ENCODE measurements at places on chromosomes 12 and 14.

- no peak for DNase-seq
Measured at GRCh38 chr12:112344220-112344619, 38.0 kb downstream of the HECTD4 start.

DNA sequence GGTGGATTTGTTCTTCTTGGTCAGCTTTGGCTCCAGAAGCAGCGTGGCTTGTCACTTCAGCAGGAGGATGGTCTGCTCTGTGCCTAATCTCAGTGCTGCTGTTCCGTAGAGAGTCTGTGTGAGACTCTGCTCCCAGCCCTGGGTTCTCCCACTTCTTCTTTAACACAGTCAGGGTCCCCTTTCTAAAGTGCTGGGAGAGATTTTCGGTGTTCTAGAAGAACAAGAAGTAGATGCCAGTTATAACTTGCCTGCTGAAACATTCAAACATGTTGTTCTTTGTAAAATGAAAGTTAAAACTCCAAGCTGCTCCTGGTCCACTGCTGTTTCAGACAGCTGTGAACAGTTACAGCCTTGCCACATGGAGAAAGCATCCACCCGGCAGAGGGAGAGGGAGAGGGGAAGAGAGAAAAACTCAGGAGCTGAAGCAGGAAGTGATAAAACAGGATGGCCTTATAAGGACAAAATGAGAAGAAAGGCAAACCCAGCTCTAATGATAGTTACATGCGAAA, 55.2 kb upstream of the CERS5 start:
- no peak for DNase-seq

GRCh38 chr12:89970722-89971121, 262.1 kb upstream of the ATP2B1 start:
- no peak for DNase-seq

DNA sequence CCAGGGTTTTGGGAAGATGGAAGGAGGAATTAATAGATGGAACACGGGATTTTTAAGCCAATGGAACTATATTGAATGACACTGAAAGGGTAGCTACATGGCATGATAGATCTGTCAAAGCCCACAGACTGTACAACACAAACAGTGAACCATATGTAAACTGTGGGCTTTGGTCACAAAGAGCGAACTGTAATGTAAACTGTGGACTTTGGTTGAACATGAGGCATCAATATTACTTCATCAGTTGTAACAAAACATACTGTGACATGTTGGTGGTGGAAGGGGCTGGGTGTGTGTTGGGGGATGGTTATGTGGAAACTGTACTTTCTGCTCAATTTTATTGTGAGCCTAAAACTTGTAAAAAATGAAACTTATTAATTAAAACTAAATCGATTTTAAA, 210.6 kb upstream of the HMGA2 start:
- no peak for DNase-seq

DNA sequence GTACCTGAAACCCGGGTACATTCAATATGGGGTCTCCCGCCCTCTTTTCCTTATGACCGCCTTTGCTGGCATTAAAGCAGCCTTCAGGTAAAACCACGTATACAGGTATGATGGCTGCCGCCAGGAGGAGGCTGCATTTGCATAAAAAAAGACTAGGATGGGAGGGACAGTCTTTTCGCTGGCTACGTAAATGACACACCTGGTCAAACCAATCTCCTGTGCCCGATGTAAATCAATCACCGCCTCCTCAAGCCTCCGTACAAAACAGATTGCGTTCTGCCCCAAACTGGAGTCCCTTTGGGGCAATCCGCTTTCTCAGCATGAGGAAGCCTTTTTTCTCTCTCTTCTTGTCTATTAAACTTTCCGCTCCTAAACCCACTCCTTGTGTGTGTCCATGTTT, 8.1 kb upstream of the ALDH1L2 start:
- no peak for DNase-seq

- no peak for DNase-seq
Measured at GRCh38 chr12:106941481-106942156, 14.1 kb upstream of the TMEM263 start.

- no peak for DNase-seq
Measured at GRCh38 chr14:41280745-41281144, 325.9 kb upstream of the LRFN5 start.

GRCh38 chr12:111121840-111122239, 201.5 kb upstream of the MYL2 start:
- DNase-seq = no peak

GRCh38 chr12:49975318-49975761, 2.6 kb downstream of the AQP6 start:
- no peak for DNase-seq

- no peak for DNase-seq
Measured at GRCh38 chr12:132632521-132633228, 14.1 kb downstream of the P2RX2 start.

DNA sequence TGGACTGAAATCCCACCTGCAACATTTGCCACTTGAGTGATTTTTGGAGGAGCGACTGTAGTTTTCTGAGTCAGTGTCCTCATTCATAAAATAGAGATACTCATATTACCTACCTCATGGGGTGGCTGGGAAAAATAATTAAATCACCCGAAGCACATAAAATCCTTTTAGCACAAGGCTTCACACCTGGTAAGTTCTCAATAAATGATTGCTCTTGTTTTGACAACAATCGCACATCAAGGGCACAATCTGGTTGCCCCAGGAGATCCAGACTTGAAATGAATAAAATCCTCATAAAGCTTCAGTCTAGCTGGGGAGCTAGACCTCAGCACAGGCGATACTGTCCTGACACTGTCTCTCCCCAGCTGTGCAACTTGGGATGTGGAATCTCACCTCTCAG, 76.0 kb upstream of the CCDC60 start:
- no peak for DNase-seq

GRCh38 chr12:52246720-52247621, 13.9 kb downstream of the KRT7 start:
- DNase-seq = no peak

GRCh38 chr14:43161477-43161876, 1345.6 kb downstream of the FSCB start:
- DNase-seq = no peak

DNA sequence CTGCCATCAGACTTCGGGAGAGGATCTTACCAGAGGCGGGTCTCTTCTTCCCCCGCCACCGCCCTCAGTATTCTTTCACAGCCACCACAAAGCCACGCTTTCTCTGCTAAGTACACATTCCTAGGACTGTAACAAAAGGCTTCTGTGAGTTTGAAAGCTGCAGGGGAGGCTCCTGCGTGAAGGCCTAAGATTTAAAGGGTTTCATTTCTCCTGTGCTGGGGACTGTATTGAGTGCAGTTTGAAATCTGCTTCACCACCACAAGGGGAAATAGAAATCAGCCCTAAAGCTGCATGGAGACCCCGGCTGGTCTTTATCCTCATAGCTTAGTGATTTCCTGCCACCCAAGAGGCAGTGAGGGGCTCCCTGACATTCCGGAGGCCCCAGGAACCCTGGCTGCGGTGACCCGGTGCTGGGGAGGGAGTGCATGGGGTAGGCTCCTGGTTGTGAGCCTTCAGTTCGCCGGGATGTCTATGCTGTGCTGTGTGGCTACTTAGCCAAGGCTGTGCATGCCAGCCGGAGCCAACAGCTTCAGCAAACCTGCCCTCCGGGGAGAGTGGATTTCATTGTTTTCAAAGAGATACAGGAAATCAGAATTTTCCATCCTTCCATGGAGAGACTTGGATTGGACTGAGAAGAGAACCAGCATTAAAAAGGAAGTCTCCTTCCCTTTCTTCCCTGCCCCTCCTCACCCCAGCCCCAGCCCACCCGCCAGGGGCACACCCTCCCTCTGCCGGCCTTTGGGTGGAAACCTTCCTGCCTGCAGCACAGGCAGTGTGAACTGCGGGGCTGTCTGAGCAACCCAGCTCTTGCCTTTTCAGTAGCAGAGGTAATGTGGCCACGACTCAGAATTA, 163.3 kb downstream of the ETV6 start:
- no peak for DNase-seq

DNA sequence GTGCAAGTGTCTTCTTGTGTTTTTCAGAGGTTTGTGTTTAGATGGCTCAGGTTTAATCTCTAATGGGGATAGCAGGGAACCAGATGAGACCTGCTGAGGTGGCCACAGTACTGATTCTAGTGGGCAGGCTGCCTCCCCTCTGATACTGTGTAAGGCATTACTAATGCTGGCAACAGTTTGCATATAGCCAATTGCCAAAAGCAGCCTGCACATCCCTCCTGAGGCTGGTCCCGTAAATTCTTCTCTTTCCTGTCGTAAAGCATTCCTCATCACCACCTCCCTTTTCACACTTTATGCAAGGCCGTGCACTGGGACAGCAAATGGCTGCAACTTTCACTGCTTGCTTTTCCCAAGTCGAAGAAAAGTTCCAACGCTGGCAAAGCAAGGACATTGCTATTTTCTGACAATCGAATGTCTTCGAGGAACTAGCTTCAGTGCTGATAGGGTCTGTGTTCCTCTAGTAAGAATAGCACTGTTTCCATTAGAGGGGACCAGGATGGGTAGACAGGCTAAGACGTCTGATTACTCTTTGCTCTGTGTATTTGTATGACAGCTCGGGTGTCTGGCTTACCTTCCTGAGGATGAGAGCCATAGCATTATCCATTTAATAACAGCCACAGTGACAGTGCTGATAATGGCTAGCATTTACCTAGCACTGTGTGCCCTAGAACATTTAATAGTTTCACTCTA, 178.2 kb upstream of the HIF1A start:
- DNase-seq = no peak

DNA sequence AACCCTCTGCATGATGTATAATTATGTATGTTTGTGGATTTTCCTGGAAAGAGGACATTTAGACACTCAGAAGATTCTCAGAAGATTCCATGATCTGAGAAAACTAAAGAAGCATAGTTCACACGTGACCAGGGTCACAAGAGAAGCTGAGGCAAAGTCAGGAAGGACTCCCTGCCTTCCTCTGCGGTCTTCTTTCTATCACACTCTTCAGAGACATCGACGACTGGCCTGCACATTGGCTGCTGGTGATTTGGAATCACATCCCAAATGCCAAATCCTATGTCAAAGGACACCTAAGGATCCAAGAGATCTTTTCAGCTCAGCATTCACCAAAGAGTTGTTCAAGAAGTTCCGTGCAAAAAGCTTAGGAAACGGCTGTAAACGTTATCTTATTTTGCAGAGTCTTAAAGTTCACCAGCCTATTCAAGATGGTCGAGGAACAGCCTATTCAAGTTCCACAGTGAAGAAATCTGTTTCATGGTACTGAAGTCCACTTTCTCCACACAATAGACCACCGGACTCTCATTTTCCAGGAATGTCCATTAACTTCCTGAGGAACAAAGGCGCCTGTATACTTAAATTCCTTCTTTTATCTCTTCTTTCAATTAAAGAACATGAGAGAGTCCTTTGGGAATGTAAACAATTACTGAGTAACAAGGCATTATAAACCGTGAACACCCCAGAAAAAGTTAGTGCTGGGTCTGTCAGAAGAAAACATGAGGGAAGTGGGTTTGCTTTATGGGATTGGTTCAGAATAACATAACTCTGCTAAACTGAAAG, 42.1 kb downstream of the IGF1 start:
- DNase-seq = no peak

- no peak for DNase-seq
Measured at GRCh38 chr14:37593511-37594237, 1.4 kb downstream of the FOXA1 start.

DNA sequence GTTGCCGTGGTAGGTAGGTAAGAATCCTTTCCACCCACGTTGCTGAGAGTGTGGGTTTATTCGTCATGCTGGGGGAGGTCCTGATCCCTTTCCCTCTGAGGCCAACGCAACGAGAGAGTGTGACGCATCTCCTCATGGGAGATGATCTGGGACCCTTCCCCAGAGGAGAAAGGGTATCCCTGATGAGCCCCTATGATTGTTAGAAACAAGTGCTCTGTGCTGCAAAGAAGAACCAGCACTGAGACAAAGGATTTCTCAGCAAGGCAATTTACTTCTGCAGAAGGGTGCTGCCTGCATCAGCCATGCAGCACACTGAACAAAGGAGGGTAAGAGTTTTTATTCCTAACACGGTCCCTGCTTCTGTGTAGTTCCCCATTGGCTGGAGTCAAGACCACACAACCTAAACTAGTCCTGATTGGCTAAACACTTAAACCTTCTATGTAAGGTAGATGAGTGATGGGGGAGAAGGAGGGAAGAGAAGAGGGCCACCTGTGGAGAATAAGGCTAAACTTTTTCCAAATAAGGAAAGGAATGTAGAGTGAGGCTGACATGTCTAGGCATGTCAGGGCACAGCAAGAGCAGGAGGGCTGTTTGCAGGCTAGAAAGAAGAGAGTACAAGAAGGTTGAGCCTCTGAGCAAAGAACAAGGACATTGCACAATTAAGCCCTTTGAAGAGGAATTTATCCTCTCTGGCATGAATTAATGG, 21.3 kb downstream of the CLEC2A start:
- no peak for DNase-seq

DNA sequence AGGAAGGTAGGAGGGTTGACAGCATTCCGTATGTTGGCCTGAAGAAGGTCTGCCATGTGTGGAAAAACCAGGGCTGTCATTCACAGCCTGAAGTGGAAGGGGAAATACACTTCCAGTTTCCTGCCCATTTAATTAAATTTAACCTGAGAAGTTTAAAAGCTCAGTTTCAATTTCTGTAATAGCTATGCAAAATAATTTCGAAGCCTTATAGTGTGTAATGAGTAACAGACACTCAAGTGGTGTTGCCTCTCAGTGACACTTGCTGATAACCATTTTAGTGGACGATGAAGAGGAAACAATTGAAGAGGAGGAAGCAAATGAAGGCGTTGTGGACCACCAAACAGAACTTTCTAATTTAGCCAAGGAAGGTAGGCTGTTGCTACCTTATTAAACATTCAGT, 44.8 kb downstream of the EP400 start:
- DNase-seq = no peak

DNA sequence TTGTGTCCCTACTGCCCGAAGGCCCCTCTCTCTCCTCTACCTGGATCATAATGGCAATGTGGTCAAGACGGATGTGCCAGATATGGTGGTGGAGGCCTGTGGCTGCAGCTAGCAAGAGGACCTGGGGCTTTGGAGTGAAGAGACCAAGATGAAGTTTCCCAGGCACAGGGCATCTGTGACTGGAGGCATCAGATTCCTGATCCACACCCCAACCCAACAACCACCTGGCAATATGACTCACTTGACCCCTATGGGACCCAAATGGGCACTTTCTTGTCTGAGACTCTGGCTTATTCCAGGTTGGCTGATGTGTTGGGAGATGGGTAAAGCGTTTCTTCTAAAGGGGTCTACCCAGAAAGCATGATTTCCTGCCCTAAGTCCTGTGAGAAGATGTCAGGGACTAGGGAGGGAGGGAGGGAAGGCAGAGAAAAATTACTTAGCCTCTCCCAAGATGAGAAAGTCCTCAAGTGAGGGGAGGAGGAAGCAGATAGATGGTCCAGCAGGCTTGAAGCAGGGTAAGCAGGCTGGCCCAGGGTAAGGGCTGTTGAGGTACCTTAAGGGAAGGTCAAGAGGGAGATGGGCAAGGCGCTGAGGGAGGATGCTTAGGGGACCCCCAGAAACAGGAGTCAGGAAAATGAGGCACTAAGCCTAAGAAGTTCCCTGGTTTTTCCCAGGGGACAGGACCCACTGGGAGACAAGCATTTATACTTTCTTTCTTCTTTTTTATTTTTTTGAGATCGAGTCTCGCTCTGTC, 1.8 kb downstream of the INHBE start:
- no peak for DNase-seq
